Stimulated activated CD8-positive, alpha-beta memory T cell treated with anti-CD3 and anti-CD28 coated beads, Interleukin-4, amount 100 ng/mL, for 4 hours (primary cell): ENCODE measurements at places on chromosomes 5 and 9.
A peak's percentile ranks its signal among the peaks of the same experiment; 100 is the strongest.

GRCh38 chr9:69319324-69320025, 5.5 kb upstream of the ENTREP1 start:
- no peak for DNase-seq

DNA sequence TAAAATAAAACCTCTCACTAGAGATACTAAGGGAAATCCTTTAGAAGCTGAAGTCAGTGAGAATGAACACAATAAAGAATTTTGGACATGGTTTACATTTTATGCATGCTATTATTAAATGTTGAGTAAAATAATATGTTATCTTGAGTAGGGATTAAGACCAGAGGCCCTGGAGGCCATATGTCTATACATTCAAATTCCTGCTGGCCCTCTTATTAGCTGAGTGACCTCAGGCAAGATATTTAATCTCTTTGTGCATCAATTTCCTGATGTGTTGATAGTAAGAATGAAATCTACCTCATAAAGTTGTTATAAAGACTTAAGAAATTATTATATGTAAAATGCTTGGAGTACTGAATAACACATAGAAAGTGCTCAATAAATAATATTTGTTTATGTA, 281.1 kb upstream of the KLF4 start:
- no peak for DNase-seq

- peak; percentile 59 for DNase-seq
These were observed at the start of gene GFPT2 for GRCh38 chr5:180353048-180353979. Gene GFPT2, minus strand, starts transcription at chr5:180353336. Its CDS starts 119 bp downstream, at chr5:180353217.

GRCh38 chr5:40478766-40479165, 200.9 kb upstream of the PTGER4 start:
- DNase-seq = no peak

GRCh38 chr9:81474125-81474524, 215.2 kb downstream of the TLE1 start:
- no peak for DNase-seq

DNA sequence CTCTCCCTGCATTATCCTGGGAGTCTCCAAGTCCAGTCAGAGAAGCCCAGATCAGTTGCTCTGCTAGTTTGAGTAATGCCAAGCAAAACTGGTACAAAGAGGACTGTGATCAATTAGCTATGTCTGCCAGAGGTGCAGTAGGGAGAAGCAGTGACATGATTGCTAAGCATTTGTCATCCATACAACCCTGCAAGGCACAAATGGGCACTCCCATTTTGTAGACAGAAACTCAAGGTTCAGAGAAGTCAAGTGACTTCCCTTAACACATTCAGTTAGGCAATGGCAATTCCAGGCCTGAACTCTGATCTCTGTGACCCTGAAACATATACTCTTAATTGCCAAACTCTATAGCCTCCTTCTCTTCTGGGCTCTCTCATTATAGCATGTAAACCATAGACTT, 34.0 kb downstream of the NDST1 start:
- no peak for DNase-seq

DNA sequence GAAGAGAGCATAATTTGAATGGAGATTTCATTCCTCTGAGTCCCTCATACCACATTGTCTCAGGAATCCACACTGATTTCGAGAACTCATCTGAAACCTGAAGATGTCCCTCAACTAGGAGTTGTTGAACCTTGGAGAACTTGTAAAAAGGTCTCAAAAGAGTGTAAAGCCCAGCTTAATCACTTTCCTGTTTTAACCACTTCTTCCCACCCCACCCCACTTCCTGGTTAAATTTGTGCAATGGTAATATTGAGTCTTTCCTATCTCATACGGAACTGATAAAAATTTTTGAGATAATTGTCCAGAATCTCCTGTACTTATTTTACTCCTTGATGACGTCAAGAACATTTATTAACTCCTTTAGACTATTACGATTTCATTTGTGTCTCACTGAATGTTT, 240.7 kb downstream of the ARRDC3 start:
- DNase-seq = no peak

GRCh38 chr9:137373611-137373980, 49.4 kb downstream of the EXD3 start:
- DNase-seq = no peak

DNA sequence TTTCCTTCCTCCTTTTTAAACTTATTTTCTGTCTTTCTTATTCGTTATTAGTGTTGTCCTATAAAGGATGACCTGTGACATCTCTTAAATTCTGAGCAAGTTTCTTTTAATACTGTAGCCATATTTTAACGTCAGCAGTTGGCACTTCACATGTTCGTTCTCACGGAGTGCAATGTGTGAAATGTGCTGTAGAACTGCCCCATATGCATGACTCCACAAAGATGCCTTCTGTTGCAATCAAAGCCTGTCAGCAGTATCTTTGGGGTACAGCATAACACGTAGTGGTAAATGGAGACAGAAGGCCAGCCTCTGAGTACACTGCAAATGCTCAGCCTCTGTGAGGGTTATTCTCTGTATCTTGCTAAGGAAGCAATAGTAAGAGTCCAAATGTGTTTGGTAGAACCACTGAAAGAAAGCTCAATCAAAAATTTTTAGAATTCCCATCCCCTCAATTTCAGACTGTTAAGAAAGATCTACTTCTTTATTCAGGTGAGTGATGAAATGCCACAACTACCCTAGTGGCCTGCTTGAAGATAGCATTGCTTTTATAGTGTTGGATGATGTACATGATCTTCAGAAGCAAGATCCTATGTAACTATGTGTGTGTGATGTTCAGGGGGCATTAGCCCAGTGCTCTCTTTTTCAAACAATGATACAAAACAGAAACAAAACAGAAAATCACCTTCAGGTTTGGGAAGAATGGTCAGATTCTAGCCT, 277.7 kb downstream of the TMEM167A start:
- no peak for DNase-seq

- DNase-seq = peak; percentile 7
These were observed 132.5 kb upstream of the HAND1 start for GRCh38 chr5:154610321-154611154.

DNA sequence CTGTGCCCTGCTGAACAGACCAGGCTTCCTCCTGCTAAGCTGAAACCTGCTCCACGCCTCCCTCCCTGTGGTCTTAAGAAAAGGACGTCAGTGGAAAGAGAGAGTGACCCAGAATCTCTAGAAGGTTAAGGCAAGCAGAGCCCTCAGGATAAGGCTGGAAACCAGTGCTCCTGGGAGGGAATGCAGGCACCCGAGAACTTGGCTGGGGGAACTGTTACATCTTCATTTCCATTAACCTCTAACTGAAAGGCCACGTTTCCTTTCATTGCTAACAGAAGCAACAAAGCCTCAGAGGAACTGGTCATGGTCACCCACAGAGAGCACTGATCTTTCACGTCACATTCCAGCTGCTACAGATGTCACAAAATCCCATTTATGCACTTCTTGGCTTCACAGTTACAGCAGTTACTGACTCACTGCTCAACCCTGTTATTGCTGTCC, 26.1 kb upstream of the AKNA start:
- no peak for DNase-seq

DNA sequence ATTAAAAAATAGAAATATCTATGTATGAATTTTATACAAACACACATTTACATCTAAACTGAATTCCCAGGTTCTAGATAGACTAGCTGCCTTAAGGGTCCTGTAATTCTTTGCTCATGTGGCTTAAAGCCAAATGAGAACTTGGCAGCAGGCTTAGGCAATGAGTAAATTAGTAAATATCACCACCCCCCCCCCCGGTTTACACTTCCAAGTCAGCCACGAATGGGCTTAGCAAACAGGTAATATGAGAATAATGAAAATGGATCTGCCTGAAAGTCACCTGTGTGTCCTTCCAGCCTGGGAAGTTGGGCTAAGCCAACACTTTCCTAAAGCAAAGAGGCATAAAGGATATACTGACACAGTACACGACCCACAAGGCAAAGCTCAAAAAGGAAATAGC, 108.6 kb downstream of the KLHL3 start:
- DNase-seq = no peak

- no peak for DNase-seq
These were observed 78.0 kb downstream of the ANXA2R start for GRCh38 chr5:42962124-42962523.

- DNase-seq = no peak
These were observed 203.8 kb upstream of the PIK3R1 start for GRCh38 chr5:68011801-68012200.

GRCh38 chr5:139910901-139911300, 115.3 kb downstream of the PSD2 start:
- no peak for DNase-seq

DNA sequence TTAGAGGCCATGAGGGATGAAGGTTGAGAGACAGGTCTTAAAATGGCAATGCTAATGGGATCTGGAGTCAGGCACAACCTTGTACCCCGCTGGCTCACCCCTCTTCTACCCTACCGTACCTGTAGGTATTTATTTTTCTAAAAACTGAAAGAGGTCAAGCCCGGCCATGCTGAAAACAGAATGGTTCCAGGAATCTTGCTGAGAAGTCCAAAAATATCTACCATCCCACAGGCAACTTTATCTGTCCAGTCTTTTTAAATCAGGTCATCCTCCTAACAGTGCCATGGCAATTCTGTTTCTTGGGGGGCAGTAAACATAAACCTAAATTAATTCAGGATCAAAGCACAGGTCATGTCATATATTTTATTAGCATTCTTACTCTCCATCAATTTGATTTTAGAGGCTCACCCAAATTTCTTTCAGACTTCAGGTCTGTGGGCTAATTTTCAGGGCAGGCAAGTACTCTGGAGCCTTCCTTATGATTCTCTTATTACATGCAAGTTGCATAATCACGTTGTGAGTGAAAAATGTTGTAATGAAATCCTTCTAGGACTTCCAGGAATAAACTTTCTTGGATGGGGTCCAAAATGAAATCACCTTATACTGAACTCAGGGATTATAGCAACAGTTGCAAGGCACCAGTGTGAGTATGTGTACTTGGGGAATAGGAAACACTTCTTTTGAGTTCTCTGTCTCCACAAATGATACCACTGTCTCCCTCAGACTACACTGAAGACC, 102.7 kb upstream of the NREP start:
- DNase-seq = no peak
